ENCODE measurements at places on chromosomes 5 and 9.

DNA sequence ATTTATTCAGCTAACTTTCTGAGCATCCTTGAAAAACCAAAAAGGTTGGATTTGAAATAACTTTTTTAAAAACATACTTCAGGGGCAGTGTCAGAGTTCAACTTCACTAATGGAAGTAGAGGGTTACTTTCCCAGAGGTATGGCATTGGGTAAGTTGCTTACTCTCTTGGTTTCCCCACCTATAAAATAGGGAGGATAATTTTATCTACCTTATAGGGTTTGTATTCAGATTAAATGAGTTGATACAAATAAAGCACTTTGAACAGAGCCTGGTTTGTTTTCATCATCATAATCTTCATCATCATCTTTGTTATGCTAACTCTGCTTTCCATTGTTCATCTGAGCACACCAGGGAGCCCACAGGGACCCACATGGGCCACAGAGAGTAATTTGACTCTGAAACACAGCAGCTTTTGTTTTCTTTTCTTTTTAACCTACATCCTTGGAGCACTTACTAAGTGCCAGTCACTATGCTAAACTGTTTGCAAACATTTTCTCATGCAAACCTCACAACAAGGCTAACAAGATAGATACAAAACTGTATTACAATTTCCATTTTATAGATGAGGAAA is 179.1 kb upstream of the SLC24A2 start:
- DNase-seq, result no peak

DNA sequence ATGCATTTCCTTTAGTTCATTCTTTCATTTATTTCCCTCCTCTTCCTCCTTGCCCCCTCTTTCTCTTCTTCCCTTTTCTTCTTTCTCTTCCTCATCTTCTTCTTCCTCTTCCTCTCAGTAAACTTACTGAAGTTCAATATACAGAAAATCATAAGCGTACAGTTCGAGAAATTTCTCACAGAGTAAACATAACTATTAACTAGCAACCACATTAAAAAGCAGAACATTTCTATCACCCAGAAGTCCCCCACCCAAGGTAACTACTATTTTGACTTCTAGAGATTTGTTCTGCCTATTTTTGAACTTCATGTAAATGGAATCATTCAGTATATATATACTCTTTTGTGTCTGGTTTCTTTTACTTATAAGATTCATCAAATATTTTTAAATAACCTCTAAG is 48.2 kb downstream of the TNFAIP8 start:
- DNase-seq, result no peak

DNA sequence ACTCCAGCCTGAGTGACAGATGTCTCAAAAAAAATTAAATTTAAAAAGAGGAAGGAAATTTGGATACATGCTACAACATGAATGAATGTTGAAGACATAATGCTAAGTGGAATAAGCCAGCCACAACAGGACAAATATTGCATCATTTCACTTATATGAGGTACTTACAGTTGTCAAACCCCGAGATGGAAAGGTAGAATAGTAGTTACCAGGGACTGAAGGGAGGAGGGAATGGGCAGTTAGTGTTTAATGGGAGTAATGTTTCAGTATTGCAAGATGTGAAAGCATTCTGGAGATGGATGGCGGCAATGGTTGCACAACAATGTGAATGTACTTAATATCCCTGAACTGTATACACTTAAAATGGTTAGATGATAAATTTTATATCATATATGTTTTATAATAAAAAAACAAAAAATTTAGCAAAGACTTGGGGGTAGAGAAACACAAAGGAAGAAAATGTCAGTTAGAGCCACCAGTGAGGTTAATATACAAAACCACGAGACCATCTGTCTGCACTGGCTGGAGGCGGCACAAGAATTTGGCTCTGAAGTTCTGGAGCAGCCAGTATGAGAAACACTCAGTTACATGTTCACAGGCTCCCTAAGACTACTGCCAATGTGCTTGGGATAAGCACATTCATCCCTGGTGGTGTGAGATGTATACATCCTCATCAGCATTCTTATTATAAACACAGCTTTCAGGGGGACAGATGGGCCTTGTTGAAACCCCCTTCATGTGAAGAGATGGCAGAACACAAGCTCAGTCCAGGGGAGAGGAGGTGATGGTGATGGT is 37.0 kb upstream of the RPS23 start:
- DNase-seq, result no peak

DNA sequence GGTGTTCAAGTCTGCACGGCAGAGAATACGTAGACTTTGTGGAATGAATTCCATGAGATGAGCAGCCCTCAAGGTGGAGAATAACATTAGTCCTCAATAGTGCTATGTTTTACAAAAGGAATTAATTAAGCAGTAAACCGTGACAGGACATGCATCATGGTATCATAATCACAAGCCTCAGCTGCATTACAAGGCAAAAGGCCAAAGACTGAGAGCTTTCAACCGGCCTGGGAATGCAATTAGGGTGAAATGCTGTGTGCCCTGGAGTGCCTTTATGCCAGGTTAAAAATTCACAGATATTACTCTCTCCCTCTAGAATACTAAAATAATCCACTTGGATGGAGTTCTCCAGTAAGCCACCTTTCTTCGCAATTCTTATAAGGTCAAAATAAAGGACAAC is 270.6 kb downstream of the MLLT3 start:
- no peak for DNase-seq

GRCh38 chr5:111043712-111044506 is 27.6 kb upstream of the TSLP start:
- no peak for DNase-seq

GRCh38 chr5:14495301-14495700 is 86.3 kb upstream of the OTULINL start:
- DNase-seq, result no peak

GRCh38 chr5:153979028-153979783 is 59.5 kb downstream of the FAM114A2 start:
- no peak for DNase-seq

DNA sequence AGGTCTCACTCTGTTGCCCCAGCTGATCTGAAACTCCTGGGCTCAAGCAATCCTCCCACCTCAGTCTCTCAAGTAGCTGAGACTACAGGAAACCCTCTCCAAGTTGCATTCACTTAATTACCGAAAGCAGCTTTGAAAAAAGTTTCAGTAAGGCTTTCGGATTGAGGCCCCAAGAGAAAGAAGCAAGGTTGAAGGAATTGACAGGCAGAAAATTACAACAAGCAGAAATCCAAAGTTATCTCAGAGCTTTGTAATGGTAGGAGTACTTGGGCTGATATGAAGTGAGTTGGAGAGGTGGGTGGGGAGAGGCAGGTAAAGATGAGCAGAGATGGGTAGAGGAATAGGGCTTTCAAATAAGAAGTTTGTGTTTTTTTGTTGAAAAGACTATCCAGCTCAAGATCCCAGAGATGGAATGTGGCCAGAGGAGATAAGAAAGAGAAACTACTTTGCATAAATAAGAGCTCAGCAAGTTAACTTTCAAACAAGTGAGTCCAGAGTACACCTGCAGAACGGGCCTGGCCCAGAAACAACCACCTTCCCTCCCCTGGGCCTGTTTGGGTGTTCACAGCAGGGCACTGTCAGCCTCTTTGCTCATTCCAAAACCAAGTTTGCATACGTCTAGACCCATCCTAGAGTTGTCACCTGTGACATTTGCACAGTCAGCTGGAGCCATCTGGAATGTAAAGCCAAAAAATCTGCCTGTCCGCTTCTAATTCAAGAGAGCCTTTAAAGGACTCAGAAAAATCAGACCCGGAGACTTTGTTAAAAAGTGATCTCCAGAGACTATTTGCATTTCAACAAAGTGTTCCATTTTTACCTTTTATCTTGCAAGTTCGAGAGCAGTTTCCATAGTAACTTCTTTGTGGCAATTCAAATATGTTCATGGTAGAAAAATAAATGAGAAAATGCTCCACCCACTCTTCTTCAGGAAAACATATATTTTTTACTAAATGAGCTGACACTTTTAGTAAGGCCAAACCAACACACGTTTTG is 2.2 kb upstream of the CLINT1 start:
- DNase-seq, result peak; percentile 78

- no peak for DNase-seq
These were observed 1864.7 kb upstream of the ACO1 start for GRCh38 chr9:30519756-30520155.

DNA sequence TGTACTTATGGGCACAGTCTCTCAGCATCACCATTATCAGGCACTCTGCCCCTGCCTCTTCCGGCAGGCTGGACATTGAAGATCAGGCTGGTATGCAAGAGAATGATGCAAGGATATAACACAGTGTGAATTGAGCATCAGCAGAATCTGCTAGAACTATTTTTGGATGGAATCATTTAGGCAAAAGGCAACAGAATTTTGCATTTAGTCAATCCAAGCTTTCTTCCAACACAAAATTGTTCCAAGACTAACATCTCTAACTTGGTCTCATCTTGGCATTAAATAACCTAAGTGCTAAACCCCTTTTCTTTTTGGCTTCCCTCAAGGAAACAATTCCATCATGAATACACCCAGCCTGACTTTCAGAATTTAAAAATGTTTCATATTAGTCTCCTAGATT is 339.9 kb downstream of the PRELID2 start:
- DNase-seq, result no peak

- no peak for DNase-seq
These were observed 45.2 kb downstream of the CYSTM1 start for GRCh38 chr5:140220032-140220697.

- no peak for DNase-seq
These were observed 13.9 kb downstream of the PLK2 start for GRCh38 chr5:58446024-58446423.

- no peak for DNase-seq
These were observed 215.8 kb upstream of the CYLC2 start for GRCh38 chr9:102779356-102779755.

DNA sequence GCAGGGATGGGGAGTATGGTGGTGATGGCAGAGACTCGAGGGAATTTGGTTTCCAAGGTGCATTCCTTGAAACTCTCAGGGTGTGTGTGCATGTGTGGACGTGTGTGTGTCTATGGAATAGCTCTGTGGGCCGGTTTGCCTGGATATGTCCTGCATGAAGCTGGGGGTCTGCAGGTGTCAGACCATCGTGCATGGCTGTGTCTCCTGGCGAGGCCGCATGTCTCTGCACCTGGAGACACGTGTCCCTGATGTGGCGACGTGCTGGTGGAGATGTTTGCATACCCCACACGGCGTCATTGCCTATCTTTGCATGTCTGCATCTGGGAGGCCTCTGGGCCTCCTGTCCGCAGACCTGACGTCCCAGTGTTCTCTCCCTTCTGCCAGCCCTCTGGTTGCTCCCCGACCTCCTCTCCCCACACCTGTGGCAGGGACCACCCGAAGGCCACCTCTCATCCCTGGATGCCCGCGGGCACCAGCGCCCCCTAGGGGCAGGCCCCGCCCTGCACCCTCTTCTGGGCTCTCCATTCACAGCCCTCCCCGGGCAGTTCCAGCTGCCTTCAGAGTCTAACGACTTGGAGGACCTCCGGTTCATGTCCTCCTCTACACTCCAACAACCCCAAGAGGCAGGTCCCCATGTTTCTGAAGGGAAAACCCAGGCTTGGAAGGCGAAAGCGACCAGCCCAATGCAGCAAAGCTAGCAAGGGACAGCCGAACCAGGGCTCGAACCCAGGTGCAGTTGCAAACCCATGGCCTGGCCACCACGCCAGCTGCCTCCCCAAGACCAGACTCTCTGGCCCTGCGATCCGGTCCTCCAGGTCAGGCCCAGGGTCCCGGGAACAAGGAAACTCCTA is 88.6 kb downstream of the LMX1B start:
- no peak for DNase-seq

GRCh38 chr5:130871346-130872086 is 293.5 kb downstream of the HINT1 start:
- peak; percentile 41 for DNase-seq

DNA sequence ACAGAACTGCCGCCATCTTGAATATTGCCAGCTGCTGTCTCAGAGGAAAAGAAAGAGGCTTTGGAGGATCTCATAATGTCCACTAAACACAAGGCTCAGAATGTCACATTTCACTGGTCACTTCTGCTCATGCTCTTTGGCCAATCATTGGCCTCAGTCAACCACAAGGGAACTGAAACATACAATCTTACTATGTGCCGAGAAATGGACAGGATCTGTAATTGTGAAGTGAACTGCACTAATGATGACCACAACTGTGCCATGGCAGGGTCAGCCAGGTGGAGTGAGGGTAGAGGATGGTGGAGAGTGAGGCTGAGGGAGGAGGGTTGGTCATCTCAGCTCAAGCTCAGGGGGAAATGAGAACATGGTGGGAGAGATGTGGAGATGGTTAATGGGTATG is 32.8 kb downstream of the GDNF start:
- DNase-seq, result no peak

- DNase-seq, result no peak
These were observed 24.1 kb downstream of the TENT4A start for GRCh38 chr5:6737043-6737941.

DNA sequence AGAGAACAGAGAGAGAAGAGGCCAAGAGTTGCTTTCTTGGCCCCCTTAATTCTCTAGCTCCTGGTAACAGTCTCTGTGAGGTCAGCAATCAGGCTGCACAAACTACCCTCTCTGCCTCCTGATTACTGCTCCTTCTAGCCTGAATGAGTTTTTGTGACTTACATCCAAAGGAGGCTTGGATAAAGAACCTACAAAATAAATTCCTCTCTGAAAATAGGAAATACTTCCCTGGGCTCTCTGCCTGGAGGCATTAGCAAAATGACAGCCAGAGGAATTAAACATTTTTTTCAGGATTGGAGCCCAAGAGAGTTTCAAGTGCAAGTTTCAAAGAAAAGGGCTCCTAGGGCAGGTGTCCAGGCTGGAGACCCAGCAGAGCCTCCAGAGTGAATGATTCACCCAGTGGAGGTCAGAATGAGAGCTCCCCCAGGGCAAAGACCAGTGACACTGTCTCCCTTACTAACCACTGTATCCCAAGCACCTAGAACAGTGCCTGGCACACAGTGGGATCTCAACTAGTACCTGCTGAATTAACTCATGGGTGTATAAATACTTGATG is 162.5 kb downstream of the SPOCK1 start:
- DNase-seq, result no peak

- no peak for DNase-seq
These were observed 21.0 kb upstream of the FOXE1 start for GRCh38 chr9:97831843-97832636.

- DNase-seq, result no peak
These were observed 40.4 kb upstream of the SYNPO start for GRCh38 chr5:150599917-150600511.

DNA sequence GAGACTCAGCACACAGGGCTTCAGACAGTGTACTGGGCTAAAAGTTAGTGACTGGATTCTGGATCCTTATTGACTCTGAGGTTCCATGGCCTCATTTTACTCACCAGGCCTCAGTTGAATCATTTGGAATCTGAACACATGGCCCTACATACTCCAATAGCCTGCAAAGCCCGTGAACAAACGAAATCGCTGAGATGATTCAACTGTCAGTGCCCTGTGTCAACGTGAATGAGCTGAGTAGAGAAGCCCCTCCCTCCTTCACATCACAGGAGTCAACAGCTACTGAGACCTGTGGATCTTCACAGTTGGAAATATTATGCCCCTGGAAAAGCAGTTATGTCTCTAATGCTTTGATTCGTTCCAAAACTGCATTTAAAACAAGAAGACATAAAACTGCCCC is 429.3 kb downstream of the GADD45G start:
- DNase-seq, result no peak

- DNase-seq, result no peak
These were observed 225.6 kb downstream of the SPOCK1 start for GRCh38 chr5:137273511-137273910.

All from T-helper 1 cell (primary cell).